ENCODE measurements at places on chromosomes 4 and X.

- DNase-seq: no peak
These were observed 85.7 kb upstream of the TBL1X start for GRCh38 chrX:9378980-9379696.

DNA sequence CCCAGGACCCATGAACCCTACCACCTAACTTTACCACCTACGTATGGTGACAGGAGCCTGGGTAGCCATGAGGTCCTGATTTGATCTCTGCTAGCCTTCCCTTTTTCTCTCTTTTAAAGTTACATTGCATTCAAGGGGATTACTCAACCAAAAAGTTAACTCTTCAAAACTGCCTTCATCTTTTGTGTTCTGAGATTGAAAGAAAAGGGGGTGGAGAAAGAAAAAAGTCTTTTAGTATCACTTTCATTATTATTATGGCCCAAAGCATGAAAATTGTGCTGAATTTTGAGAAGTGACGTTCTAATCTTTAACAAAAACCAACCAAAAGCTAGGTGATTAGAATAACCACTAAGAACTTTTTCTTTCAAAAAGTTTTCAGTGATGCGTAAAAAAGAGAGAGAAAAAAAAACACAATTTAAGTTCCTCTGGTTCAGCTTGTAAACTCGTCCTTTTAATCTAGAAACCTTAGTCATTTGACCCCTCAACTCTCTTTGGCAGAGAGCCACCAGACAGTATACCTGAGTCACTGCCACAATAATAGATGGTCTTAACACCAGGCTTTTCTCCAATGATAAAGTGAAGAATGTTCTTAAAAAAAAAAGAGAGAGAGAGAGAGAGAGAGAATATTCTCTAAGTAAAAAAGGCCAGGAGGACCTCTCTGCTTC is 347.4 kb upstream of the FGF13 start:
- DNase-seq: no peak

DNA sequence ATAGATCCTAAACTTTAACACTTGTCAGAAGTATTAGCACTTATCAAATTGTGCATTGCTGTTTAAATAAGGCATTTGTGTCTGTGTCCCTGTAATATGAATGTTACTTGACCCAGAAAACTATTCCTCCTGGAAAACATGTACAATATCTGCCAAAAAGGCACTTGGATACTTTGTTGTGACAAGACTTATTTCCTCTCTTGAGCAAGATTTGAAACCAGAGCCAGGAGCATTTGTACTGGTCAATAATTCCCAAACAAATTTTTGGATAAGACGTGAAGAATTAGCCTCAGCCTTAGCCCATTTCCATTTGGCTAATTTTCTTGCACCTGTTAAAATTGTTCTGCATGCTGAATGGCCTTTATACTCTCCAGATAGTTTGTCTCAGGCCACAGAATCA is 176.3 kb upstream of the GK2 start:
- no peak for DNase-seq

DNA sequence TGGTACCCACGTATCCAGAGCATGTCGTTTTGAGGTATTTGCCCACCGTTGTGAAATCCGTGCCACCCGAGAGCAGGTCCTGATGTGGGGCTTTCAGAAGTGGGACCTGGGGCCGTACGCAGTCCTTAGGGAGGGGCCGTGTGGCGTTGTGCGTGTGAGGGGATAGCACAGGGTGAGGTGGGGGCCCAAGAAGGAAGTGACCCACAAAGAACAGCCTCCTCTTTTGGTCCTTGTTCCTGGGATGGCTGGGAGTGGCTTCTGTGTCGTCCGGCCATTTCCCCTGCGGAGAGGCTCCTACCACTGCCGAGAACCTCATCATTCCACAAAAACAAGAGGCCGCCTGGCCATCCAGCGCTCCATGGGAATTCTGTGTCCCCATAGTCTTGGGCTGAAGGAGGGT is 17.0 kb upstream of the MSANTD1 start:
- DNase-seq: no peak

DNA sequence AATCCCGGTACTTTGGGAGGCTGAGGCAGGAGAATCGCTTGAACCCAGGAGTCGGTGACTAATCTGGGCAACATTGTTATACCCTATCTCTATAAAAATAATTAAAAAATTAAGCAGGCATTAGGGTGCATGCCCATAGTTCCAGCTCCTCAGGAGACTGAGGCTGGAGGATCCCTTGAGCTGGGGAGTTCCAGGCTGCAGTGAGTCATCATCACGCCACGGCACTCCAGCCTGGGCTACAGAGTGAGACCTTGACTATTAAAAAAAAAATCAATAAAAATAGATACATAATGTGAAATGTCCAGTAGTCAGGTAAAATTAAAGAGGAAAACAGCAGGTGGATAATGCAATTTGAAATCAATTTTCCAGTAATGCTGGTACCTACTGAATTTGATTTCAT is 14.6 kb downstream of the ADGRL3 start:
- DNase-seq: no peak

- DNase-seq: no peak
These were observed 97.1 kb upstream of the ATOH1 start for GRCh38 chr4:93731456-93731855.

- no peak for DNase-seq
These were observed 2725.5 kb downstream of the ARAP2 start for GRCh38 chr4:33518856-33519255.

DNA sequence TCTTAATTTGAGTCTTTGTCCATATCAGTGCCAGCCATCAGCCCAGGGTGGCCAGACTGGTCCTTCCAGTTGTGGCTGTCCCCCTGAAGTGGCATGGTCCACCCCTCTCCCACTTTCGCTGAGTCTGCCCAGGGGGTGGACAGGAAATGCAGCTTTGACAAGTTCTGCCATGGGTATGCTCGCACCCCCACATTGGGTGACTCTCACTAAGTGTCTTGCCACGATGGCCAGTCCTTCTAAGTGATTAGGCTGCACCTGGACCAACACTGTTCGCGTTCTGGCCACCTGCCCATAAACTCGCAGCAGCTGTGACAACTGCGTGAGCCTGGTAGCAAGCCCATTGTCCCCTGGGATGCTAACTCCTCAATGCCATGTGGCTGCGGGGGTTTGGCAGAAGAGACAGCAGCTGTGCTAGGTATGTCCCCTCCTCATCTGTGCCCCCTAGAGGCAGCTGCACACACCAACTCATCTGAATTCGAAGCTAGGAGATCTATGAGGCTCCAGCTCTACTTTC is 10.0 kb upstream of the LNX1 start:
- DNase-seq: no peak

DNA sequence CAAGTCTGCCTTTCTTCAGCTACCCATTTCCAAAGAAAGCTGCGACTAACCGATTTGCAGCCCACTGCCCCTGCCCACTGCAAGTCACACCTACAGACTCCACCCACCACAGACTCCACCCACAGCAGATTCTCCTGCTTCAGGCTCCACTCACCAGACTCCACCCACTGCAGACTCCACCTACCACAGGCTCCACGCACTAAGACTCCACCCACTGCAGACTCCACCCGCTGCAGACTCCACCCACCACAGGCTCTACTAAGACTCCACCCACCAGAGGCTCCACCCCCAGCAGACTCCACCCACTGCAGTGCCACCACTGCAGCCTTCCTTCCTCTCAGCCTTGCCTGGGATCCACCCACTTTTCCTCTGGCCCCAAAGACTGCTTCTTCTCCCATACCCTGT is 41.3 kb downstream of the ABLIM2 start:
- DNase-seq: peak; percentile 33

DNA sequence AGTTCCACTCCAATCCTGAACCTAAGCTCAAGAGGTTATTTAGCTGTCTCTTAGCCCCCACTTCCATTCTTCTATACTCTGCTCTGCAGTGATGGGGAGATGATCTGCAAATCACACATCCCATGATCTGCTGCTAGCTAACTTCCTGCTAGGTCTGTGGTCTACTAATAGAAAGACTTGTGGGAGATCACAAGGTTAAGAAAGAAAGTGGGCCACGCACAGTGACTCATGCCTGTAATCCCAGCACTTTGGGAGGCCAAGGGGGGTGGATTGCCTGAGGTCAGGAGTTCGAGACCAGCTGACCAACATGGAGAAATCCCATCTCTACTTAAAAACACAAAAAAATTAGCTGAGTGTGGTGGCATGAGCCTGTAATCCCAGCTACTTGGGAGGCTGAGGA is 471.1 kb upstream of the NWD2 start:
- DNase-seq: no peak

- DNase-seq: no peak
These were observed 135.9 kb downstream of the COL25A1 start for GRCh38 chr4:109166586-109166985.

DNA sequence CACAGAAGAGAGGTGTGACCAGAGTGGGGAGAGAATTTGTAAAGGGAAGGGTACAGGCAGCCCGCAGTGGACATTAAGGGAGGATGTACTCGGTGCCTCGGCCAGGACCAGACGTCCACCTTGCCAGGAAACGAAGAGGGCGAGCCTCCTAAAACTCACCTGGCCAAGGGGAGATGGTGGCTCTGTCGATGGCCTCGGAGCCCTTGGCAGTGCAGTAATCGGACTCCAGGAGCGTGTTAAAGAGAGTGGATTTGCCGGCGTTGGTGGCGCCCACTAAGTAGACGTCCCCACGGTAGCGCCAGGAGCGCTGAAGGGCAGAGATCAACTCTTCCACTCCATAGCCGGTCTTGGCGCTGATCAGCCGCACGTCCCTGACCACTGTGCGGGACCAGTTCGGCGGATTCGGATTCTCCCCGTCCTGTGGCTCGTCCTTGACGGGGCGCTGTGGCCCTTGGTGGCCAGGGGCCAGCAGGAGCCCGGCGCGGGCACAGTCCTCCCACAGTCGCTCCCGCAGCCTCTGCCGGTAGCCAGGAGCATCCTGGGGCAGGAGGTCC is 1.0 kb downstream of the NOA1 start:
- DNase-seq: no peak

- DNase-seq: no peak
These were observed 36.5 kb upstream of the LINC00632 start for GRCh38 chrX:140672840-140673731.

DNA sequence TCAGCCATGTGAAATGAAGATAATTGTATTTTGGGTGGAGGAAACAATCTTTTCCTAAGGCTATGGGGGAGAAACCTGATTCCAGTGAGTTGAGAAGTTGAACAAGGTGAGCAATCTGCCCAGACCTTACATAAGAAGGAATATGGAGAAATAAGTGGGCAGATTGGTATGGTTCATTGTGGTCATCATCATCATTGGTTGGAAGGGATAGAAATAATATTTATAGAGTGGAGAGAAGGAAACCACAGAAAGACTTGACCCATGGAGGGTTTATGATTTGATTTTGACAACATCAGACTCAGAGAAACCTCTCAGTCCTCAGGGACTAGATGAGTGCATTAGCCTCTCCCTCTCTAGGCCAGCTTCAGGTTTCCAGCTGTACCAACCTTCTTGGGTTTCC is 177.9 kb upstream of the NEIL3 start:
- DNase-seq: no peak

DNA sequence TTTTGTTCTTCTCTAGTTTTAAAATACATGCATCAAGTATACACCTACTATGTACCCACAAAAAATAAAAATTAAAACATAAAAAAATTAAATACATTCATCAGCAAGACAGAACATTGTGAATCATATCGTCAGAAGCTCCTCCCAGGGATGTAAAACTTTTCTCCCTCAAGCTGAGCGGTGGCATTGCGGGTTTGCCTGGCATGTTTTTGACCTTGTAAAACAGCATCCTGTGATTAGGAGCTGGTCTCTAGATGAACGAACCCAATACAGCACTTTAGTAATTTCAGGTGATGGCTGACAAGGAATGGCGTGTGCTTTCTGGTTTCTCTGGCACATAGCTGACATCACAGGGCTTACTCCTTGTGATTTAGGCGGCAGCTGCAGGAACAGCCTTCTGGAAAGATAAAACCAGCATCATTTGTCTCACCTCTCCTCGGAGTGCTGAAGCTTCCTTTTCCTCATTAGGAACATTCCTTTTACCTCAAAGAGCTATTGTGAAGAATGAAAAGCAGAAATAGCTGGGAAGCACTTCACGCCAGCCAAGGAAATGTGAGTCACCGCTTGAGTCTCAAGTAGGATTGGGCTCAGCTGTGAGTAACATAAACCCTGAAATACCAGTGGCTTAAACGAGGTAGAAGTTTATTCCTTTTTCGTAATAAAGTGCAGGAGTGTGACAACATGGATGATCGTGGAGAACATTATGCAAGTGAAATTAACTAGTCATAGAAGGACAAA is 44.3 kb downstream of the NYX start:
- no peak for DNase-seq

- no peak for DNase-seq
These were observed 20.9 kb upstream of the USP27X start for GRCh38 chrX:49858341-49858740.

DNA sequence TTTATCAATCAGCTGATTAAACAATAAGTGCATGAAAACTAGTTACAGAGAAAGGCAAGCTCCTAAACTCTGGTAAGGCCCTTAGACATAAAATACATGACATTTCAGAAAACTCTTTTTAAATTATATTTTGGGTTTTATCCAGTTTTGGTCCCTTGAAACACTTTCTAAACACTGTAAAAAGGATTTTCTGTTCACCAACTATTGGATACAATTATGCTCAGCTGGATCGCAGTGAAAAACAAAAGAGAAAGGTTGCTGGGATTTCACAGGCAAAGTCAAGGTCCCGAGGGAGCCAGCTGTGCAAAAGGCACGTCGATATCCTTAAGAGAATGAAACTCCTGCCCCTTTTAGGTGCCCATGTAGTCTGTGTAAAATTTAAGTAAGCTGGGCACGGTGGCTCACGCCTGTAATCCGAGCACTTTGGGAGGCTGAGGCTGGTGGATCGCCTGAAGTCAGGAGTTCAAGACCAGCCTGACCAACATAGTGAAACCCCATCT is 1018.4 kb upstream of the INTU start:
- DNase-seq: no peak

- DNase-seq: no peak
These were observed 12.9 kb upstream of the VGLL1 start for GRCh38 chrX:136519069-136519468.

GRCh38 chr4:112251019-112251643 is 19.5 kb downstream of the AP1AR start:
- no peak for DNase-seq

- DNase-seq: no peak
These were observed 7.5 kb downstream of the CLDN2 start for GRCh38 chrX:106927700-106928099.

- no peak for DNase-seq
These were observed 29.1 kb upstream of the DKK2 start for GRCh38 chr4:107065201-107065600.

DNA sequence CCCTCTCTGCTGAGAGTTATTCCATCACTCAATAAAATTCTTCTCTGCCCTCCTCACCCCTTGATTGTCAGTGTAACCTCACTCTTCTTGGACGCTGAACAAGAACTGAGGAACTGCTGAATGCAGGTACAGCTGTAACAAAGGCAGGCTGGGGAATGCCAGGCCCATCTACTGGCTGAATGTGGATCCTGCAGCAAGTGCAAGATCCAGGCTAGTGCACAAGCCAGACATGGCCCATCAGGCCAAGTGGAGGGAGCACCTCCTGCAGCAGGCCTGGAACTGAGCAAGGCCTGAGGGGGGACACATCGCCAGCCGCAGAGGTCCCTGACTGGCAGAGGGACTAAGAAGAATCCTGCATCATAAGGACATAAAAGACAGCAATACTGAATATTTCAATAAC is 411.8 kb upstream of the PCDH10 start:
- no peak for DNase-seq

- no peak for DNase-seq
These were observed 8.5 kb upstream of the NAA11 start for GRCh38 chr4:79334341-79334740.

GRCh38 chr4:168410681-168411080 is 69.6 kb downstream of the DDX60L start:
- no peak for DNase-seq

GRCh38 chr4:141684785-141685184 is 48.4 kb downstream of the IL15 start:
- DNase-seq: no peak
